ENCODE measurements at places on chromosomes 6 and 20.

GRCh38 chr20:64133951-64134407 is 26.6 kb upstream of the NPBWR2 start:
- no peak for DNase-seq

GRCh38 chr6:71334768-71335167 is 46.2 kb downstream of the OGFRL1 start:
- DNase-seq = no peak

GRCh38 chr6:169832247-169832948 is 81.0 kb downstream of the ERMARD start:
- DNase-seq = no peak

- DNase-seq = no peak
These were observed 142.1 kb downstream of the C6orf118 start for GRCh38 chr6:165167311-165167710.

GRCh38 chr6:29723666-29724588 is 693 bp downstream of the HLA-F start:
- no peak for DNase-seq

GRCh38 chr6:170036916-170037315 is 254.0 kb downstream of the DLL1 start:
- no peak for DNase-seq

GRCh38 chr6:170021579-170021978 is 269.3 kb downstream of the DLL1 start:
- no peak for DNase-seq

- no peak for DNase-seq
These were observed 35.6 kb downstream of the RIOK1 start for GRCh38 chr6:7424967-7425807.

- DNase-seq = no peak
These were observed 19.3 kb upstream of the SASH1 start for GRCh38 chr6:148323344-148323743.

DNA sequence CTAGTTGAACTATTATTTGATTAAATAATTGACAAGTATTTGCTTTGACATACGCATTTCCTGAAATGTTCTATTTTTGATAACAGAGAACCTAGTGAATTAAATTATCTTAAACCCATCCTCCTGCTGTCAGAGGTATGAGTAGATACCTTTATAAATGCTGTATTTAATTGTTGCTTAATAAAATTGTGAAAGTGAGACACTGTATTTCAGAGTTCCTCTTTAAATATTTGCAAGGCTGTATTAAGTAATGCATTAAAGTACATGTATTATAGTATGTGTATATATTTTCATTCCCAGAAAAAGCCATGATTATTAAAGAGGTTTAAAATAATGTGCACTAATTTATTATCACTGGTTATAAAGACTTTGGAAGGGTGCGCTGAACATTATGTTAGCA is 483.8 kb downstream of the TFAP2B start:
- no peak for DNase-seq

GRCh38 chr6:157432231-157432891 is 51.4 kb downstream of the ZDHHC14 start:
- DNase-seq = no peak

DNA sequence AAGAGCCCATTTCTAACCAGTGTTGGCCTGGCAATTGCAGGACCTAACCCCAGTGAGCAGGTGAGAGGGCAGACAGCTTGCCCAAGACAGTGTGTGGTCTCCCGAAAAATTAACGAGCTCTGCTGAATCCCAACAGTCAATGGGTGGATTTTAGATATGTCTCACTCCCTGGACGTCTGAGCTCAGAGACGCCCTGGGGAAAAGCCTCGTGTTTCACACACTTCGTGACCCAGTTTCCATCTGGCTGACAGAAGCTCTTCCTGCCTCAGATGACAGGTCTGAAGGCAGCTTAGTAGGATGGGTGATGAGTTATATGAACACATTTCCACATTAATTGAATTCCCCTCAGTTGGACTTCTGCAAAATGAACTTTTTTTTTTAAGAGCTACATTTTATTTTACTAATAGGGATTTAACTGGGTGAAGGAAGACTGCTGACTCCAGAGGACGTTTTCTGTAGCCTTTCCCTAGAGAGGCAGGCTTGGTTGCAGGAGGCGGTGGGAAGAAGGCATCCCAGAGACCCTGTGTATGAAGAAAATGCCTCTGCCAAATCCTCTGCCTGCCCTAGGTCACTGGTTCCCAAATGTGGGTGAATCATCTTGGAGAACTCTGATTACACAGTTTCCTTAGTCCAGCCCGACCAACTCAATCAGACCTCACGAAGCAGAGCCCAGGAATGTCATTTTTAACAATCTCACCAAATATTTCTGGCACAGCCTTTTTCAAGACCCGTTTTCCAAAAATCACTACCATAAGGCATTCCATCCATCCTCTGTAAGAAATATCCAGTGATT is 71.7 kb upstream of the LY86 start:
- no peak for DNase-seq

- DNase-seq = no peak
These were observed 29.7 kb downstream of the MAP7 start for GRCh38 chr6:136520517-136520916.

GRCh38 chr6:81575442-81575841 is 177.0 kb downstream of the TENT5A start:
- no peak for DNase-seq

DNA sequence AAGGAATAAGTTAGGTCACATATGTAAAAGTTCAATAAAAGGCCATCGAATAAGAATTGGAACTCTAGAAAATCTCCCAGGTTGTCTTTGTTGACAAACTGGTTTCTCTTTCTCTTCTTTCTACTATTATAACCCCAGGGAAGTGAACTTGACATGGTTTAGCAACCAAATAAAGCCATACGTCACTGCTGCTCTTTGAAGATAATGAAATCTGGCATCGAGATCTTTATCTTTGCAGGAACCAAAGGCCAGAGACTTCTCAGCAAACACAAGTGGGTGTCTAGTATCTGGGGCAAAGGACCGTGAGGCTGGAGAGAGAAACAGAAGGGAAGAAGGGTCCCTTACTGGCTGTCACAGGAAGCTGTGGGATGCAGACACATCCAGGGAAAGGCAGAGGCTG is 286.7 kb upstream of the CDYL start:
- no peak for DNase-seq

DNA sequence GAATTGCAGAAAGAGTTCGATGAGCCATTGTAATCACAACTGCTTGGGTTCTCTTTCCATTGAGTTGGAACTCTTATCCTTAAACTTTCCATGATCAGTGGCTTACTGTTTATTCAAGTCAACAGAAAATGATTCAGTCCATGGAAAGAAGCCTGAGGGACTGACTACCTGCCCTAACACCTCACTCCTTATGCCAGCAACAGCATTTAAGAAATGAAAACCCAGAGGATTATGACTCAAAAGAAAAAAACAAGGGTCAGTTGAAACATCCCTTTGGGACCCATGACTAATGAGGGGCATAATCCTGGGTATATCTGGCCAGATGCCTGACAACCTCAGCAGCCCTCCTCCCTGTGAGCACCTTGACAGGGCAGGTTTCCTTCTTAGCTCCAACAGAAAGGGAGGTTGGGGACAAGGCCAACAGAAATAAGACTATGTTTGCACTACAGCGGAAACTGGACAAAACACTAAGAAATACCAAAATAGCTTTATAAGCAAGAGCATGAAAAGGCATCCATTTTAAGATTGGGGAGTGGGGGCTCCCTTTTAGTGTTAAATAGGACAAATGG is 106.7 kb downstream of the MAP3K5 start:
- DNase-seq = no peak

- DNase-seq = no peak
These were observed 183.8 kb upstream of the UST start for GRCh38 chr6:148563066-148563465.

DNA sequence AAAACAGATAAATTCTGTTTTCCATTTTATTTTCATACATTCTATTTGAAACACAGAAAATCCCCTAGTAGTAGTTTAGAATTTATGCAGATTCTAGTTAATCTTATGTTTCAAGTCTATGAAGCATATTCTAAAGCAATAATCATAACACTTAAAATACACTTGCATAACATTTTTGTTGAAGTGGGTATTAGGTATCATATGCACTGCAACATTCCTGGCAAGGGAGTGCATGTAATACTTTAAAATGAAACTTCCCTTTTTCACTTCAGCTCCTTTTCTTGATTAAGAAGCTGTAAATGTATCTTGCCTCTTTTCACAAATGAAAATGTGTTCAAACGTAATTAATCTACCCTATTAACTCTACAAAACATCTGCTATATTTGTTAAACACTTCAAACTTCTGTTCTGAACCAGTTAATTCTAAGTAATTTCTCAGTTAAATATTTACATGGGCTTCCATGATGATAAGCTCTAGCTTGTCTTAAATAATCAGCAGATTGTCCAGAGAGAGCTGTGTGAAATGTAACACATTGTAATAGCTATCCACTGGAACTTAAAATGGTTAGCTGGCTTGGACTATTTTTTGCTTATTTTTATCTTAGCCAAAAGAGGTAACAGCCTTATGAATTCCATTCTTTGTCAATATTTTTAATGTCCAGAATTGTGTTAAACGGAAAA is 192.8 kb downstream of the COL19A1 start:
- no peak for DNase-seq

- no peak for DNase-seq
These were observed 6.0 kb upstream of the AGPAT4 start for GRCh38 chr6:161279677-161280415.

DNA sequence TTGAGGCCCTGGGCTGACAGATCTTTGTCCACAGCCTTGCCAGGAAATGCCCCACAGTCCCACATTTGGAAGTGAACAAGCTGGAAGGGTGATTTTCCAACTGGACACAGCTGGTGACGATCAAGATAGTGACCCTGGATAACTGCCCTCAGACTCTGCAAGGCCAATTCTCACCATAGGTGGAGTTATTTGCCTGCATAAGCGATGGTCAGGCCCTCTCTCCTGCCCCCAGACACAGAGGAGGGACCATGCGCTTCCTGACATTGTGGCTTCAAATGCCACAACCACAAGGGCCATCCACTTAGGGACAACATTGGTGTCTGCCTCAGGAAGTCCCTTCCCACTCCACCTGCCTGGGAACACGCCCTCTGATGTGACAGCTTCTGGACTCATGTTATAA is 96.0 kb downstream of the JPH2 start:
- DNase-seq = no peak

DNA sequence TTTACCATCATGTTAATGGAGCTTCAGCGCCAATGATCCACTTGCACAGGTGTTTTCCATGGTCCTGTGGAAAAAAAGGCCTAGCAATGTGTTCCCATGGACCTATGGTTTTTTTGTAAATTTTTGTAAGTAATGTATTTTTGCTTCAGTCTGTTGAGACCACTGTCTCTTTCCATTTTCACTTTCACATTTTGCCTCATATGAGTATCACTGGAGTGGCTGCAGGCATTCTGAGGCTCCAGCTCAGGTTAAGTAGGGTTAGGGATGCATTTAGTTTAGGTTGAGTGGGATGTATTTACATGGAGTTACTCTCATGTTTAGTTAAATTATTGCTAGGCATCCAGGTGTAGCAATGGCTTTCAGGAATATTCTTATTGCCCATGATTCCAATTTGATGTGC is 19.2 kb upstream of the LMBRD1 start:
- no peak for DNase-seq

Data from globus pallidus (tissue), 1 donor.